Activated T-helper 9 cell treated with anti-CD3 and anti-CD28 coated beads, Interleukin-2, amount 50 U/mL, for 16 hours (primary cell): ENCODE measurements at places on chromosomes 1 and 21.

GRCh38 chr1:109754738-109755137, 9.0 kb downstream of the EPS8L3 start:
- DNase-seq = no peak

DNA sequence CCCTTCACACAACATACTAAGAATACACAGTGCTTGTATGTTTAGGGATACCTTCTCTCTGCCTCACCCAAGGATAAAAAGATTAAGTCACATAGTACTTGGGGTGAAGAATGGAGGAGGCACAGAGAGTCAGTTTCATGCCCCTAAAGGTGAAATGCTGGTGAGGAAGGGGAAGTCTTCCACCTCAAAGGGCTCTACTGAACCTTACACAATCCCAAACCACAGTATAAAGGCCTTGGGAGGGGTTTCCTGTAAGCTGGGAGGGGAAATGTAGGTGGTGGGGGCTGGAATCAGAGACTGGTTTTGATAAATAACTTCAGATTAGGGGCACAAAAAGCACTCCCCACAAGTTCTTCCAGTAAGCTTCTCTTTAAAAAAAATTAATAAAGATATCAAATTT, 3.5 kb downstream of the MINDY1 start:
- no peak for DNase-seq

DNA sequence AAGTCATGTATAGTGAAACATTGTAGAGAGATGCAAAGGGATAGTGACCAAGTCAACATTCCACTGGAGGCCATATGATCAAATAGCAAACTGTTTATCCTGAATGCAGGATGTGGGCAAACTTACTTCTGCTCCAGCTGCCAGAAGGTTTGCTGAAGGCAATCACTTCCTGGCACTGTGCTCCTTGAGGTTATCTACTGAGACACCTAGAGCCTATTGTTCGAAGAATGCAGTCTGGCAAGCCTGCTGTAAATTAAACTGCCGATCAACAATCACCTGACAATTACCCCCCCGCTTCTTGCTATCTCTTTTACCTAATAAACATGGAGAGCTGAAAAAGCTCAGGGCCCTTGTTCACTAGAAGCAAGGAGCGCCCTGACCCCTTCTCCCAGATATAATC, 139.4 kb upstream of the B3GALT2 start:
- DNase-seq = no peak

GRCh38 chr1:18931730-18932129, 24.7 kb downstream of the IFFO2 start:
- DNase-seq = no peak

DNA sequence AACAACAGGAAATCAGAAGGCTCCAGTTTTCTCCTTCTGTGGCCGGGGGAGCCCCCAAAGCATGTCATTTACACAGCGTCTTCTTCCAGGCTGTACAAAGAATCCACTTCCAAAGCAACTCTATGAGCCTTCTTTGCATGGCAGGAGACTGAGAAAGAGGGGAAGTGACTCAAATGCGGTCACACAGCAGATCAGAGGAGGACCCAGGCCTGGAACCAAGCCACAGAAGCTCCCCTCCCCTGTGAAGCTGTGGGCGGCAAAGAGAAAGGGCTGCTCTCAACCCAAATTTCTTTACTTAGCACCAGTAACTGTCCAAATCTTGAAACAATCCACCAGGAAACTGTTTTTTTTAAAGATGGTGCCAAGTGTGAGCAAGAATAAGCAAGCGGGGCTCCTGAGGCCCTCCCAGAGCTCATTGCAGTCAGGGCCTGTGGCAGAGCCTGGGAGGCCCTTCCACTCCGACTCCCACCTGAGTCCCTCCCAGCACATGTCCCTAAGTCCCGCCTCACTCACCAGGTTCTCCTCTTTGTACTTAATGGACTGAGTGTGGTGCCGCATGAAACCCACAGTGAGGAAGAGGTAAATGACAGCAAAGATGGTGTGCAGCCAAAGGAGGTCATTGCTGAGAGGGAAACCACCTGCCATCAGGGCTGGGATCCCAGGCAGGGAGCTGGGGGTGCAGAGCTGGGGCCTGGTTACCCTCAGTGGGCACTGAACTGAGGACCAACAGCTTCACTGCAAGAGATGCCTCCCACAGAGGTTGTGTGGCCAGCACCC, 15.9 kb downstream of the TMEM63A start:
- DNase-seq = peak; percentile 65

- DNase-seq = no peak
Measured at GRCh38 chr1:160560045-160560705, 19.1 kb downstream of the CD84 start.

DNA sequence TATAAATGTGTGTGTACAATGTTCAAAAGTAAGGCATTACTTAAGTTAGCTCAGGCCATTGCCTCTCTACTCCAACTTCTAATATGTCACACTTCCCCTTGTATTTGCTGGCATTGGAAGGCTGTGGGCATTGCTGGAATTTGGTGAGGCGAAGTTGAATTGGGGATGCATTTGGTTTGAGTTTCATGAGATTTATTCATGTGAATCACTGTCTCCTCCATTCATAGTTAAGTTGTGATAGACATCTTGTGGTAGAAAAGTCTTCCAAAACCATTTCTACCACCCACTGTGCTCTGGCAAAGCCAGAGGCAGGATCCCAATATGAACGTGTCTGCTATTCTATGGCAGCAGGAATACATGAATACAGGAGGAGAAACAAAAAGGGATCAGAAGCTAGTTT, 397.8 kb upstream of the USP24 start:
- no peak for DNase-seq

DNA sequence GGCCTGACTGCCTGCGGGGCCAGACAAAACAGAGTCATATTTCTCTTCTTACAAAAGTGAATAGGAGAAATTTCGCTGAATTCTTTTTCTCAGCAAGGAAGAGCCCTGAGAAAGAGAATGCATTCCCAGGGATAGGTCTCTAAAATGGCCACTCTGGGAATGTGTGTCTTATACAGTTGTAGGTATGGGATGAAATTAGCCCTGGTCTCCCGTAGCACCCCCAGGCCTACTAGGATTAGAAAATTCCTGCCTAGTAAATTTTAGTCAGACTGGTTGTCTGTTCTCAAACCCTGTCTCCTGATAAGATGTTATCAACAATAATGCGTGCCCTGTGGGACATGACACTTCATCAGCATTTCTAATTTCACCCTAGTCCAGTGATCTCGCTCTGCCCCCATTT, 920.1 kb downstream of the LTN1 start:
- no peak for DNase-seq

DNA sequence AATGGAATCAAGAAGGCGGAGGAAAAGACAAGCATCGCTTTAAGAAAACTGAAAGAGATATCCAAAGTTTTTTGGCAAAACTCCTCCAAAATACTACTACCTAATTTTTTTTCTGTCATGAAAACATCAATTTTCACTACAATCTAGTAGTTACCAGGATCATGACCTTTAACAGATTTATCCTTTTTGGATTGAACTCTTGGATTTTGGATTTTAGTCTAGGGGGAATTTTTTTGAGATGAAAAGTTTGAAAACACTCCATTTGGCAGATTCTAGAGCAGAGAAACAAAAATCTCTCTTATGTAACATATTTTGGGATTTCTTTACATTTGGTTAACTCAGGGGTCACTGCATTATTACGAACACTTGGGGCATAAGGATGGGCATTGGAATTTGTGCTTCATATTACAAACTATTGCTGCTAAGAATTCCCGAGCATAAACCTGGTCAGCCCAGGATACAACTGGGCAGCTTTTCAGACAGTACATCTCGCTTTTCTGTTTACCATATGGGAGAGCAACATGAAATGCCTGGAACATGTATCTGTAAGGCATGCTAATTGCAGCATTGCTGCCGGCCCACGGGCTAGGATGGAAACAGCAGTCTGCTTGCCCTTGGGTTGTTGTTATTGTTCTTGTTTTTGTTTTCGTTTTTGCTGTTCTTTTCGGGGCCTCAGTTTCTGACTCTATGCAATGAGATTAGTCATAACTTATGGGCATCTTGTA, 264.3 kb downstream of the RHOU start:
- DNase-seq = no peak

- no peak for DNase-seq
Measured at GRCh38 chr1:201169971-201170532, 15.8 kb upstream of the TMEM9 start.

DNA sequence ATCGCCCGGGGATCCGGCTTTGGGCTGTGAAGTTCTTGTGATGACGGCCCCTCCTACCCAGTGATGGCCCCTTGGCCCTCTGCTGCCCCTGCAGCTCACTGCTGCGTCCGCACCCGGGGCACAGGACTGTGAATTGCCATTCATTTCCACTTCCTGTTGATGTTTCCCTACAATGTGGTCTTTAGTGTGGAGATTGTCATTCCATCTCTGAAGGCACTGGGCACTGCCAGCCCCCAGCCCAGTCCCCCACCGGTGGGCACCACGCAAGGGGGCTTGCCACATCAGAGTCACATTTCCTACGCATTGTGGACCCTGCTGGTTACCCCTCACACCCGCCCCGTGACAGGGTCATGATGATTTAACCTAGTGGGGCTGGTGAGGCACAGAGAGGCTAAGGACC, 2.5 kb upstream of the MX2 start:
- no peak for DNase-seq

DNA sequence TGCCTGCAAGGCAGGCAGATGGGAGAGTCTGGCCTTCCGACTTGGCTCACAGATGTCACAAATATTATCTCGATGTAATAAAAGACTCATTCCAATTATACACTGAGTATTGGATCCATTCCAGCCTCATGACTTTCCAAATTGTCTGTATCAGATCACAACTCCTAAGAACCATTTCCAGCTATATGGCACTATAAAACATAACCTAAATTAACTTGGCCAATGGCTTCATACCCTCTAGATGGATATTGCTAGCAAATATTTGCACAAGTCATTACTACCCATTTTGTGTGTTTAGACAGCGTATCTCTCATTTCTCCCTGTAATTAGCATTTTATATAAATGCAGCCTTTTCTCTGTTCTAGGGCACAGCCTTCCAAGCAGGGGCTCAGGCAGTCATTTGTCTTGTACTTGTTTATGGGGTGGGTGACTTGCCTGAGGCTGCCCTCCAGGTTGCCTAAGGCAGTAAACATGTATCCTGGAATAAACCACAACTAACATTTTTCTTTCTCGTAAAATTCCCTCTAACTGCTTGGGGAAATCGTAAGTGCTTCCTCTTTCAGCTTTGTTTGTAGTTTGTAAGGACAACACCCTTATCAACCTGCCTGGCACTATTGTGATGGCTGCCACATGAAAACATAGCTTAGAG, 70.6 kb upstream of the KCNJ6 start:
- DNase-seq = no peak

- DNase-seq = no peak
Measured at GRCh38 chr21:35394634-35395369, 345.7 kb upstream of the RUNX1 start.

DNA sequence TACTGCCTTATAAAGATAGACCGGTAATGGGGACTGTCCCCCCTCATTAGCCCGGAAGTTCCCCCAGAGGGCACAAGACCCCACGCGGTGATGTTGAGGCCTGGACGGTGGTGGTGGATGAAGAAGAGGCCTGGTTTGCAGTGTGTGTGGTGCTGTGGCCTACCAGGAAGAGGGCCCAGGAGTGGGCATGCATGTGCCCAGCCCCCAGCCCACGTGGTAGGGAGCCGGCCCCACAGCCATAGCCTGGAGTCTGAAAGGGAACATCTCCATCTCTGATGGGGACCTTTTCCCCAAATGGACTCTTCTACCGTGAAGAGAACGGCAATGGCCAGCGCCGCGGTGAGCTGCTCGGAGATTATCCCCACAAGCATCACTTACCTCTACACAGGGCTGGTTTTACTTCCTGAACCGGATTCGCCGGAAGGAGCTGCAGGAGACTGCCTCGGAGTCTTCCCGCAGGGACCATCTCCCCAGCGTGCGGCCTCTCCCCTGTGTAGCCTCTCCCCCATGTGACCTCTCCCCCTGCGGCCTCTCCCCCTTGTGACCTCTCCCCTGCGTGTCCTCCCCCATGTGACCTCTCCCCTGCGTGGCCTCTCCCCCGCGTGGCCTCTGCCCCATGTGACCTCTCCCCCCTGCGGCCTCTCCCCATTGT, 20.6 kb downstream of the RRP1 start:
- DNase-seq = no peak

DNA sequence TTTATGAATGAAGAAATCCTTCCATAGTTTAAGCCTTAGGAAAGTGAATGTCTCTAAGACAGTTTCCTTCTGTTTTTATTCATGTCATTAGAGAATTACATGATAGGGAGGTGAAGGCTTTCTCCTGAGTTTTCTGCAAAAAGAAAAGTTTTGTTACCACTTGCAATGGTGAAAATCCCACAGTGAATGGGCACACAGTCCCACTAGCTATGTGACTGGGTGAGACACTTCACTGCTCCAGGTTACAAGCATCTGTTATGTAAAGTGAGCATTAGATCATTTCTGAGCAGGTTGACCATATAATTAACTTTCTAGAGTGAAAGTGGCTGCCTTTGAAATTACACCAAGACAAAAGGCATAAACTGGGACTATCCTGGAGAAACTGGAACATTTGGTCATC, 38.9 kb upstream of the GREM2 start:
- no peak for DNase-seq

- no peak for DNase-seq
Measured at GRCh38 chr1:2208309-2209239, 14.0 kb upstream of the FAAP20 start.

DNA sequence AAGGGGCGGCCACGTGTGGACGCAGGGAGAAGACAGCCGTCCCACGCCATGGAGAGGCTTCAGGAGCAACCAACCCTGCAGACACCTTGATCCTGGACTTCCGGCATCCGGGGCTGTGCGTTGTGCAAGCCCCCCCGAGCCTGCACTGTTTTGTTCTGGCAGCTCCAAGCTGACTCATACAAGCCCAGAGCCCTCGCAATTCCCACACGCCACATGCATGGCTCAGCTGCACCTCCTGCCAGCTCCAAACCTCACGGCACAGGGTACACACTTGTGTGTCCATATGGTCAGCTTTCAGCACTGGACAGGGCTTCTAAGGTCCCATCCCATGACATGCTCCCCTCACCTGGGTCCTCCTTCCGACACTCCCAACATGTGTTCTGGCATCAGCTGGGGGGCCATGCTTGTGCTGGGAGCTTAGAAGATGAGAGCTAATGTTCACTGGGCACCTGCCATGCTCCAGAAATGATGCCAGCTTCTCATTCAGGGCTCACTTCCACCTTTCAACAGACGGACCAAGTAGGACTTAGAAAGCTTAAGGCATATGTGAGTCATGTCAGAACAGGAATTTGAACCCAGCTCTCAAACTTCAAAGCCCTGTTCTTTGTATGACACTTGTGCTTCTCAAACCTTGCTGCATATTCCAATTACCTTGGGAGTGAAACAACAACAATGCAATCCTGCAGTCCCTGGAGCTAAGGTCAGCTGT, 137.3 kb downstream of the PGBD5 start:
- no peak for DNase-seq
